ENCODE measurements at places on chromosomes 7 and 10.

GRCh38 chr10:19499291-19499770, 316.9 kb upstream of the PLXDC2 start:
- DNase-seq = no peak

GRCh38 chr7:16267953-16268820, 153.2 kb downstream of the CRPPA start:
- no peak for DNase-seq

GRCh38 chr10:78764436-78764835, 304.3 kb upstream of the ZMIZ1 start:
- DNase-seq = no peak

GRCh38 chr7:112267944-112268691, 61.6 kb downstream of the ZNF277 start:
- DNase-seq = no peak

- no peak for DNase-seq
Observed at GRCh38 chr7:24508316-24508715, 64.9 kb upstream of the PALS2 start.

DNA sequence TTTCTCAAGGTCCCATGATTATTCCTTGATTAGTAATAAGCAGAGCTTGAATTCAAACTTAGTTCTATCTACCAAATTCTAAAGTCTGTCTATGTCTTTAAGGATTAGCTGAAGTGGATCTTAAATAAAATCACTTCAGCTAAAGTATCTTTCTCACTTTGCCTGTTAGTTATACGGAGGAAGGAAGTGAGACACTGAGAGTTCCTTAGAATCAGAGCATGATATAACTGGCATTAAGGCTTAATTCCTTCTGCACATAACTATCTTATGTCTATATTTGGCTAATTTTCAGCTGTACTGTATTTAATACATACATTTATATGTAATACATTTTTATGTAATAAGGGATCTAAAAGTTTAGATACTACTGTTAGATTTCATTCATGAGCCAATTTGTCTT, 491.1 kb upstream of the GHITM start:
- no peak for DNase-seq

DNA sequence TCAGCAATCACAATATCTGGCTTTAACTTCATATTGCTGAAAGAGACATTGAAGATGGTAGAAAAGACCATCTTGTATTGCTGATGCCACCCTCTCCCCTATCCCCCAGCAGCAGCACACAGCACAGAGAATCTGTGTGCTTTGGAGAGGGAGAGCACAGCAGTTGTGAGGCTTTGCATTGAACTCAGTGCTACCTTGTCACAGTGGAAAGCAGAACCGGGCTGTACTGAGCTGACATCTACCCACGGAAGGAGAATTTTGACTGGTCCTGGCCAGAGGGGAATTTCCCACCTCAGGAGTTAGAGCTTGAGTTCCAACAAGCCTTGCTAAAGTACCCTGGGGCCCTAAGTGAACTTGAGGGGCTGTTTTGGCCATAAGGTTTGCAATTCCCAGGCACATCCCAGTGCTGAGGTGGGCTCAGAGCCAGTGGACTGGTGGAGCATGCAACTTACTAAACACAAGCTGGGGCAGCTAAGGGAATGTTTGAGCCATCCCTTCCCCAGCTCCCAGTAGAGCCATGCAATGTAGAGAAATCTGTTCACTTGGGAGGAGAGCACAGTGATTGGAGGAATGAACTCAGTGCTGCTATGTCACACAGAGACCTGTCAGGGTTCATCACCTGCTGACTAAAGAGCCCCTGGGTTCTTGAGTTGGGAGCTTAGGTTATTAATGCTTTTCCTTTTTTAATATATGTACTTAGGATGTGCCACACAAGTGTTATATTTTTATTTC, 62.1 kb downstream of the OR13A1 start:
- DNase-seq = no peak

DNA sequence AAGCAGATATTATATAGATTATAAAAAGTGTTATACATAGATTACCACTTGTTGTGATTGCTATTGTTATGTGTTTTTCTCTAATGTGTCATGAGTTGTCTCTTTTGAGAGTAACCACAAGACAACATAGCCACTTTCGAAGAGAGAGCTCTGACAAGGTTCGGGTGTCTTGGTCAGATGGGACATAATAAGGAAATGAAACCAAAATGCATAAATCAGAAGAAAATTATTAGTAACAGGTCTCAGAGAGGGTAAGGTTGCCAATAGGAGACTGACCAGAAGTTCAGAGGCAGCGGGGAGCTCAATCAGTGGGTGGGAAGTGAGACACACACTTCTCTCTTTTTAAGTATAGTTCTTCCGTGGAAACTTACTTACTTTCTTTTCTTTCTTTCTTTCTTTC, 639.2 kb upstream of the POT1 start:
- no peak for DNase-seq

- DNase-seq = no peak
Observed at GRCh38 chr7:100826514-100827329, 601 bp downstream of the EPHB4 start.

DNA sequence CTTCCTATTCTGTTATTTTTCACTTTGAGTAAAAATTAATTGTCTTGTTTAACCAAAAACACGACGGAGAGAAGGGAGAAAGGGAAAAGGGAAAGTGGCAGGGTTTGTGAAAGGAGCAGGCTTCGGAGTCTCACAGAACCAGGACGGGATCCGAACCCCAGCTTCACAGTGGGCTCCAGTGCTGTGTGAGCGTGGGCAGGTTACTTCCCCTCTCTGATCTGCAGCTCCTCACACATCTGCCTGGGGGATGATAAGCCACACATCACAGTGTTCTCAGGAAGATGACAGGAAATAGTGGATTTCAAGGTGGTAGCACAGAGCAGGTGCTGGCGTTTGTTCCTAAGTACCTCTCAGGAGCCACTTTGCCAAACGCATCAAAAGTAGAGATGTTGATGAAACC, 94.2 kb upstream of the GPR26 start:
- no peak for DNase-seq

- no peak for DNase-seq
Observed at GRCh38 chr10:7605565-7606295, 61.0 kb downstream of the ITIH5 start.

DNA sequence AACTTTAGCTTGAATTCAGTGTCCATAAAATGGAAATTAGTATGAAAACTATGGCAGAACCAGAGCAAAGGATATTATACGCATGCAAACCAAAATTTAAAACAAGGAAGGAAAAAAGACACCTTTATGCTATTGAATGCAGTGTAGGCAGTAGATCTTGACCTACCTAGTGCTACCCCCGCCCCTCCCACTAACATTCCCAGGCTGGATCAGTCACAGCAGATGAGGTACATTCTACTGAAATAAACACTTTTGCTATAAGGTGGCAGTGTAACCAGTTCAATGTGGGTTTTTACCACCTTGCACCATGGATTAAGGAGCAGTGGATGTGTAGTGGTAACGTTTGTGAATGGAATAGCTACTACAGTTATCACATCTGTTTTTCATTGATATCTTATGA, 27.9 kb downstream of the SRI start:
- no peak for DNase-seq

GRCh38 chr7:94266238-94266644, 128.5 kb upstream of the COL1A2 start:
- no peak for DNase-seq

GRCh38 chr10:126880926-126881325, 24.3 kb upstream of the DOCK1 start:
- DNase-seq = no peak

DNA sequence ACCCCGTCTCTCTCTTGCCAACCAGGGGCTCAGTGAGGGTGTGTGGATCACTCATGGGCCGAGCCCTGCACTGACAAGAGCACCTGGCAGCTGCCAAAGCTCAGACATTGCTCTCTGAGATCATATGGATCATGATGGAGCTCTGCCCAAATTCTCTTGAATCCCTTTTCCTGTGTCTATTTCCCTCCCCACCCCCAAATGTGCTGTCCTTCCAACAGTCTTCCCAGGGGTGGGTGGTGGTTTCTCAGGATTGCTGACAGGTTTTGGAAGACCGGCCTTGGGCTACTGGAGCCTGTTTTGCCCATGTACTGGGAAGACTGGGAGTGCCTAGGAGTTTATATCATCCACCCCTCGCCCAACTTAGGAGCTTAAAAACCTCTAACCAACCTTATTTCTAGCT, 10.5 kb downstream of the ARHGAP22 start:
- no peak for DNase-seq

DNA sequence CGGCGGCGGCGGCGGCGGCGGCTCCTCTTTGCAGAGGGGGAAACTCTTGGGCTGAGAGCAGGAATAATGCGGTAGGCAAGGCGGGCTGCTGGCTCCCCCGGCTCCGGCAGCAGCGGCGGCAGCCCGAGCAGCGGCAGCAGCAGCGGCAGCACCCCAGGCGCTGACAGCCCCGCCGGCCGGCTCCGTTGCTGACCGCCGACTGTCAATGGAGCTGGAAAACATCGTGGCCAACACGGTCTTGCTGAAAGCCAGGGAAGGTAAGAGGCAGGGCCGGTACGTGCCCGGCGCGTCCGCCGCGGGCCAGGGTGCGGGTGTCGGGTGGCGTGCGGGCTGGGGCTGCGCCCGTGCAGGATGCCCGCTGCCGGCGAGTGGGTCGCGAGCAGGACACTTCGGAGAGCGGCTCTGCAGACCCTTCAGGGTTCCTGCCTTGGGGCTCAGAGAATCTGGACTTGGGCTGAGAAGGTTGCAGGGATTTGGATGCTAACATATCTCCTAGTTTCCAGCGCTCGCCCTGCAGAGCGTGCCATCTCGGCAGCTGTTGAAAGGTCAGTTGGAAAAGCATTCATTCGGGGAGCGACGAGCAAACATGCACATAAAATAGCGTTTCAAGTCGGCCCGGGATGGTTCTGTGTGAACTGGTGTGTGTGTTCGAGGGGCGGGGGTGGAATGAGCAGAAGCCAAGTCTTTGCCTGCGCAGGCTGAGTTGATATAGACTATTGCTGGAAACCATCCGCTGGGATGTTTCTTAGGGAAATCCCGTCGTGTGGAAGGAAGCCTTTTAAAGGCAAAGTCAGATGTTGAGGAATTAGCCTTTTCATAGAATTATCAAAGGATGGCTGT, 562 bp downstream of the GRK5 start:
- DNase-seq = peak; percentile 21

DNA sequence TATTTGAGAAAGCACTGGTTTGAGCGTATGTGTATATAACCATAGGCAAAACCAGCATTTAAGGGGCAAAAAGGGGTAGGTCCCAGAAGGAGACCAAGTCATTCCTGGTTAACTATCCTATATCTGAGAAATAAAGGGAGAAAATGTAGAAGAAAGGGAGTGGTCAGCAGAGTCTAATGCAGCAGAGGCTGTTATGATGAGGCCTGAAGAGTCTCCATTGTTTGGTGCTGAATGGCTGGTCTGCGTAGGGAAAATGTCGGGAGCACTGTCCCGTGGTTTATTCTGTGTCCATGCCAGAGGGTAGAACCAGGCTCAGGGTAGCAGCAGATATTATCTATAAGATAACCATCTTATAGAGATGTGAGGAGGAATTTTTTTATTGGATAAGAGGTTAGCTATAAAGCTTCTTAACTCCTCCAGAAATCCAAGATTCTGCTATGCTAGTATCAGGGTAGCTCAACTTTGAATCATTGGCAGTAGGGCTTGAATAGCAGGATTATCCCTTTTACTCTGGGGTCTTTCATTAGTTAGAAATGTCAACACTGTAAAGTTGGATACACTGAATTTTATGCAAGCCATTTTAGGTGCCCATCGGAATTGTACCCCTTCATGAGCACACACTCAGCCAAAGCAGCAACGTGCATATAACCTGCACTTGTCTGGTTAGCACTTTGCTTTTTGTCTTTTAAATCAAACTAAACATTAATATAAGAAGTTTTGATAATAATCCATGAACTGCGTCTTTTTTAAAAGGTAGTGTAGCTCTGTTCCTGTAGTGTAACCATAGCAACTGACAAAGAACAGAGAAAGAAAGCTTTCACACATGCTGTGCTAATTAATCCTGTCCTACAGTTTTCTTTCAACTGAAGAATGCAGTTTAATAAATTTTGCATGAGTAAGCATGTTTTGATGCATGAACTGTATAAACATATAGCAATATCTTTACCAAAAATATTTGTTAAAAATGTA, 312.0 kb upstream of the FZD1 start:
- no peak for DNase-seq

DNA sequence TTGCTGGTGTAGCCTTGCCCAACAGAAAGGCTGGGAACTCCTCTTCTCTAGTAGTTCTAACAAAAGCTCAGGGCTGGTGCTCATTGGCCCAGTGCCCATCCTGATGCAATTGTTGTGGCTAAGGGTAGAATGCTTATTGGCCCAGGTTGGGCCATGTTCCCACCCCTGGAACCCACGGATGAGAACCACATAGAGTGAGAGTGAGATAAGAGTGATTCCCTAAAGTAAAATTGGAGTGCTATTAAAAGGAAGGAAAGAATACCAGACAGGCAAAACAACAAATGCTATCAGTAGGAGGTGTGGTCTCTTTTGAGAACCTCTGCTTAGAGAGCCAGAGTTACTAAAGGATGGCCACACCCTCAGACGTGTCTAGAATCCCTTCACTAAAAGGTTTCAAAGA, 49.2 kb downstream of the LGI1 start:
- no peak for DNase-seq

GRCh38 chr7:85851571-85852193, 664.8 kb upstream of the SEMA3D start:
- DNase-seq = no peak

DNA sequence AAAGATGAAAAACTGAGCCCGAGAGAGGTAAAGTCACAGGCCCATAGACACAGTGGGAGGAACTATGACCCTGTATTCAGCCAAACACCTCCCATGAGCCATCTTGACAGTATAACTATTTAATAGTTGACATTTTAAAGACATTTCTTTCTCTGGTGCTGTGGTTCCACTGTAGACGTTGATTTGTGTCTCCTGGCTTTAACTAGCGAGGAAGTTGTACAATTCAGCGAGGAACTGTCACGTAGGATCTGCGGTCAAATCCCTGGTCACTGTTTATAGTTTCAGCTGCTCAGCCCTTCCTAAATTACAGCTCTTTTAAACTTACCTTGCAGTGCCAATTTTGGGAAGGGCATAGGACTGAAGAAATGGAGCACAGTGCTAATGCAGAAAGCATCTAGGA, 7.1 kb upstream of the CELF2 start:
- no peak for DNase-seq

DNA sequence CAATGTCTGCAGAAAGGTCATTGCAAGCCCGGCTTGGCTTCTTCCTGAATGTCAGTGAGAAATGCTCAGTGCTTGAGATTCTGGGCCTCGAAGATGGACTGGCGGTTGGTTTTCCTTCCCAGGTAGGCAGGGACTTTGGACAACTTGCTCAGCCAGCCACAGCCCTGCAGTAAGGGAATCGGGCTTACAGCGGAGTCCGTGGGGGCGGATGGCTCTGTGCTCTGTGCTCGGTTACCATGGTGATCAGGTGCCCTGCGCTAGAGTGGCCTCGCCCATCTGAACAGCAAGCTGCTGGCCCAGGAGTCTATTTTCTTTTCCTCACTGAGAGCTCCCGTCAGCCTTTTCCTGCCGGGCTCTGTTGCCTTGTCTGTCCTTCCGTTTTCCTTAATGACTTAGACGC, 77.8 kb upstream of the SH2B2 start:
- DNase-seq = no peak

DNA sequence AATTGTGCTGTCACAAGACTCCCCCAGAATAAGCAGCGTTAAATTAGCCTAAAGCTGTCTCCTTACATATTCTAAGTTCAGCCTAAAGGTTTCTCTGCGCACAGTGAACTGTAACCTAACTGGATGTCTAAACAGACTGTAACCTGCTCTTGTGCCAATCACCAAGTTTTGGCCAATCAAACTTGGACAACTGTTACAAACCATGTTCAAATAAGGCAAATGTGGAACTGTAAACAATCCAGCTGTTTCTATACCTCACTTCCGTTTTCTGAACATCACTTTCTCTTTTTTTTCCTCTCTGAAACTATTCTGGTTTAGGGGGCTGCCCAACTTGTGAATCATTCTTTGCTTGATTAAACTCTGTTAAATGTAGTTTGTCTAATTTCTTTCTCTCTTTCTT, 252.2 kb upstream of the HABP2 start:
- DNase-seq = no peak

Measured in activated T-cell treated with anti-CD3 and anti-CD28 coated beads for 4 hours (primary cell).